ENCODE measurements at places on chromosomes 16 and 17.
A peak's percentile ranks its signal among the peaks of the same experiment; 100 is the strongest.

GRCh38 chr17:909642-910323 is 69.8 kb downstream of the NXN start:
- DNase-seq = no peak

GRCh38 chr16:10770907-10771306 is 27.3 kb downstream of the NUBP1 start:
- no peak for DNase-seq

DNA sequence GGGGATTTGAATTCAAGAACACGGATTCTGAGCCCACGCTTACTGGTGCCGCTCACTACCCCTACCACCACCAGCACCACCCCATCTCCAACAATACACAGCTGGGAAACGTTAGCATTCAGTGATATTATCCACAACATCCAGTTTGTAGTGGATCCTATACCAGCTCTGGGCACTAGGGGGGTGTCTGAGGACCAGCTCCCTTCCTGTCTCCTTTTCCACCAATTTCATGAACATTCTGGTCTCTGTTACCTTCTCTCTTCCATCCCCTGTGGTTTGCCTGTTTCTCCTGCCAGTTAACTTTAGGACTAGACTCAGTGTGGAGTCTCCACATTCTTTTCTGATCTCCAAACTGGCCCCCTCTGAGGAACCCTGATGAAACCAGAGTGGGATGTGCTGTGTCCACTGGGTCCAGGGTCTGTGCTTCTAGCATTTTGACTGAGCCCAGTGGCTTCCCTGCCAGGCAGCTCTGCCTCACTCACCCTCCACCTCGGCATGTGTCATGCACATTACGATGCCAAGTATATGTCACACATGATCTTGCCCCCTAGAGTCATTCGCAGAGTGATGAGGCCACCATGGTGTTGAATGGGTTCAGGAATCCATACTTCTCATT is 187.0 kb upstream of the CDH13 start:
- DNase-seq = peak; percentile 6

DNA sequence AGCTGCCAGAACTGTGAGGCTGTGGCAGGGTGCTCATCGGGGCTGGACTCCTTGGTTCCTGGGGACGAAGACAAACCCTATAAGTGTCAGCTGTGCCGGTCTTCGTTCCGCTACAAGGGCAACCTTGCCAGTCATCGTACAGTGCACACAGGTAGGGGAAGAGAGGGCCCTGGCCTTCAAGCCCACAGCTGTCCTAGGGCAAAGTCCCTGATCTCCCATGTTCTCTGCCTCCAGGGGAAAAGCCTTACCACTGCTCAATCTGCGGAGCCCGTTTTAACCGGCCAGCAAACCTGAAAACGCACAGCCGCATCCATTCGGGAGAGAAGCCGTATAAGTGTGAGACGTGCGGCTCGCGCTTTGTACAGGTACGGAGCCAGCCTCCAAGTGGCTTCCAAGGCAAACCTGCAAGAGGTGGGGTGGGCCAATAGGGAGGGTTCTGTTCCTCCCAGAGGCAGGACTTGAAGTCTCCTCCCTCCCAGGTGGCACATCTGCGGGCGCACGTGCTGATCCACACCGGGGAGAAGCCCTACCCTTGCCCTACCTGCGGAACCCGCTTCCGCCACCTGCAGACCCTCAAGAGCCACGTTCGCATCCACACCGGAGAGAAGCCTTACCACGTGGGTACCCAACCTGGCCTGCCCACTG is 3.7 kb downstream of the BCL6B start:
- DNase-seq = no peak

DNA sequence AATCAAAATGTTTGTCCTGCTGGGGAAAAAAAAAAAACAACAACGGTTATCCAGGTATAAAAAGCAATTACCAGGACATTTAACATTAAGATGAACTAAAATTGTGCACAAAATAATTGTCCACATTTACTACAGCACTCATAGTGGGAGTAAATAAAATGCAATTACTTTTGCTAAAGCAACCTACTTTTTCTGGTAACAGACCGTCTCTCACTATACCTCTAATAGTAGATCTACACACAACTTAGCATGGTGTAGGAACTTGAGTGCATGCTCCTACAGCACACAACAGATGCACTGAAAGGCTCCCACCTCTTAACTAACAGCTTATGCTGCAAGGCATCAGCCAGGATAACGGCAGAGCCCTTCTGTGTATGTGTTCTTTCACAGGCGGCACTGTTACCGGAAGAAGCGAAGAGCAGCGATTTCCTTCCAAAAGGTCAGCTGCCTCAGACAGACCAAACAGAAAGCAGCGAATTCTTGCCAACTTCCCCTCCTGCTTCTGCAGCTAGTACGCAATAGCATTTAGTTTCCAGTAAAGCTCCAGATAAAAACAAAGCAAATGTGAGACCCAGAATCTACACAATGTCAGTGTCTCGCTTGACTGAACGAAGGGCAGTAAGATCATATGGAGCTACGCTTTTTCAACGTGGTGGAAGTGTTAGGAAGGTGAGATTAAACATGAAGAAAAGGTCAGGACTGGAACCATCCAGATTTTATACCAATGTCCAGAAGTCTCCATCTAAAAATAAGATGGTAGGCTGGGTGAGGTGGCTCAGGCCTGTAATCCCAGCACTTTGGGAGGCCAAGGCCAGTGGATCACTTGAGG is 27.6 kb downstream of the STAT5B start:
- peak; percentile 98 for DNase-seq
